ENCODE measurements at places on chromosomes 3 and 15. TPM values are rescaled to one million over a fixed set of nuclear protein-coding genes. Genes with fewer than 3 reads are reported as not detected.

DNA sequence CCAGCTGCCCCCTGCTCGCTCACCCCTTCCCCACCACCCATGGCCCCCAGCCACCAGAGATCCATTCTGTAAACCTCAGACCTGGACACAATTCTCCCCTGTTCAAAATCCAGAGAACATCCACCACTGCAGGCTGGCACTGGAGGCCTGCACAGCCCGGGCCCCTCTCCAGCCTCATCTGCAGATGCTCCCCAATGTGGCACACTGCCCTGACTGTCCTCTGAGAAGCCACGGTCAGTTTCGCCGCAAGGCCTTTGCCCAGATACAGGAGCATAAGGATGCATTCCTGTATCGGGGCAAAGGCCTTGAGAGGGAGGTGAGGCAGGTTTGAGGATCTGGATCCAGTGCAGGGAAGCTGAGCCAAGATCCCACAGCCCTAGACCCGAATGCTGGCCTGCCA, 175.4 kb upstream of the LINGO1 start:
- DNase-seq, result no peak

GRCh38 chr3:71201939-71202338, 381.6 kb downstream of the FOXP1 start:
- no peak for DNase-seq

GRCh38 chr15:77731945-77732344, 99.2 kb upstream of the LINGO1 start:
- DNase-seq, result no peak

- DNase-seq, result no peak
These were observed 460.4 kb downstream of the RBMS3 start for GRCh38 chr3:29741231-29741630.

DNA sequence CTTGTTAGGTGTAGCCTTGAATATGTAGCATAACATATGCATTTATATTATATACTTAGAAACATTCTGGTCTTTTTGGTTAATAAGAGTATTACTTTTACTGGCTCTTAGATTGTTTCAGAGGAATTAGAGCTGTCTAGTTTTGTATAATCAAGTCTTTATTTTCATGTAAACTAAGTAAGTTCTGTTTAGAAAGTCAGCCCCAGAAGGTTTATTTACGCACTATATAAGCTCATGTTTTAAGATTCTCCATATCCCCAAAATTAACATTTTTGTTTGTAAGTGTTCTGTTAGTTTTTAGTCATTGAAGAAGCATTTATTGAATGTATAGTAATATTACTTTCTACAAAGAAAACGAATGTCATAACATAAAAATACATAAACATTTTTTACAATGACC, 158.1 kb downstream of the HCN4 start:
- DNase-seq, result no peak

- DNase-seq, result no peak
These were observed 145.9 kb downstream of the APBA2 start for GRCh38 chr15:29031502-29032228.

DNA sequence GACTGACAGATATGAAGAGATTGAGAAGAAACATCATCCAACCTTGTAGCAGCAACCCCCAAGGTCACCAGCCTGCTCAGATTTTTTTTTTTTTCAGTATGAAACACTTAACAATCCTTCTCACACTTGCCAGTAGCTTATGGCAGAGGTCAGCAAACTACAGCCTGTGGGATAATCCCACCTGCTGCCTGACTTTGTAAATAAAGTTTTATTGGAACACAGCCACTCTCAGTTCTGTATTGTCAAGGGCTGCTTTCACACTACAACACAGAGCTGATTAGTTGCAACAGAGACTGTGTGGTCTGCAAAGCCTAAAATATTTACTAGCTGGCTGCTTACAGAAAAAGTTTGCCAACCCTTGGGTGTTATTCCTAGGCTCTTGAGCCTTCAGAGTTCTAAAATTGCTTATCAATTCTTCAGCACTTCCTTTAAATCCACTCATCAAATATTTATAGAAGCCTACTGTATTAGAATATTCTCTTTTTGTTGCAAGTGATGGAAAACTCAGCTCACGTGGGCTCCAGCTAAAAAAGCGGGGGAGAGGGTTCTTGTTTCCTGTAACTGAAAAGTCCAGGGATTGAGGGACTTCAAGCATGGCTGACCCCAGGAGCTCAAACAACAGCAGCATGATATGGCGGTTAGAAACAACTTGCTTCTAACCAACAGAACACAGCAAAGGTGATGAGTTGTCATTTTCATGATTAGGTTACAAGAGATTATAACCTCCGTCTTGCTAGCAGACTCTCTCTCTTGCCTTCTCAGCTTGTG, 246.1 kb downstream of the SHQ1 start:
- DNase-seq, result no peak

DNA sequence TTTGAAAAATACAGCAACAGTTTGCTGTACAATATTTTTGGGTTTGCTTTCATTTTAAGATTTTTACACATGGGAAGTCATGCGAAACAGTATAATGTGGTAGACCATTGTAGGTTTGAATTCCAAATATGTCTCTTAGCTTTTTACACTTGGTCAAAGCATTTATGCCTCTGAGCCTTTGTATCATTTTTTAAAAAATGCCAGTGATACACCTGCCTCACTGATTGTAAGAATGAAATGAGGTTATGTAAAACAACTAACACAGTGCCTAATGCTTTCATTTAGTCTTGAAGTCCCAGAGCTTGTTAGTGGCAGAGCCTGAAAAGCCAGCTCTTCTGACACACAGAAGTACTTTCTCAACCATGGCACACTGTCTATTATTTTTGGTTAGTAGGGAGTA, 202.0 kb downstream of the UBE2E2 start:
- DNase-seq, result no peak

- DNase-seq, result no peak
These were observed 240.3 kb upstream of the PEX5L start for GRCh38 chr3:180277041-180277440.

GRCh38 chr3:172145031-172145686, 105.8 kb downstream of the FNDC3B start:
- DNase-seq, result no peak

DNA sequence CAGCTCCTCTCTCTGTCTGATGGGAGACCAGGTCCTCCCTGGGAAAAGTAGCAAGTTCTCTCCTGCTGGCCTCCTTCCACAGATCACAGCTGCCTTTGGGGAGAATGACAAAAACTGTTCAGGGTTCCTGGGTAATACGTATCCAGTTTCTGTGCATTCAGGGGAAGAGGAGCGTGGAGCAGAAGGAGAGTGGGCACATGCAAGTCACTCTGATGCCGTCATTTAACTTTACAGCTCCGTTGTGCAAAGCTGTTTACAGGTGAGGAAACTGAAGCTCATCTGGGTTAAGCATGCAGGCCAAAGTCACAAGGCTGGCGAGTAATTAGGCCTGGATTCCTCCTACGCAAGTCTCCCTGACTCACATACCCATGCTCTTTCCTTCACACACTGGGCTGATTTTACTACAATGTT, 7.5 kb upstream of the TM4SF1 start:
- no peak for DNase-seq

- DNase-seq, result no peak
These were observed 708 bp upstream of the GCHFR start for GRCh38 chr15:40762919-40763800.

DNA sequence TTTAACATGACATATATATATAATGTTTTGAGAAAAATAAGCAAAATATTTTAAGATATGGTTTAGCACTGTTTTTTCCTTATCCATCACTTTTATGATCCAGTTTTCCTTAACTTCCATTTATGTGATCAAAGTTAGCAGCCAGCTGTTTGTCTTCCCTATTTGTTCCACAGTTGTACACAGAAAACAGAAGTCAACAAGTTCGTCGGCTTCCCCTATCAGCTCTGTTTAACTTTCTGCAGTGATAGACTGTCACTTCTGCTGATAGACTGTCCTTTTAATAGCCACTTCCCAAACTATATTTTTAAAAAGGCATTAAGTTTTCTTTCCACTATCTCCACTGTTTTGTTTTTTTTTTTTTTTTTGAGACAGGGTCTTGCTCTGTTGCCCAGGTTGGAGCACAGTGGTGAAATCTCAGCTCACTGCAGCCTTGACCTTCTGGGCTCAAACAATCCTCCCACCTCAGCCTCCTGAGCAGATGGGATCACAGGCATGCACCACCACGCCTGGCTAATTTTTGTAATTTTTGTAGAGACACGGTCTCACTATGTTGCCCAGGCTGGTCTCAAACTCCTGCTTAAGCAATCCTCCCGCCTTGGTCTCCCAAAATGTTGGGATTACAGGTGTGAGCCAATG, 7.2 kb downstream of the FSD2 start:
- no peak for DNase-seq

- DNase-seq, result no peak
These were observed 3.0 kb downstream of the SS18L2 start for GRCh38 chr3:42593635-42594034.

GRCh38 chr3:72255791-72256559, 471.0 kb upstream of the PROK2 start:
- DNase-seq, result peak; percentile 72

DNA sequence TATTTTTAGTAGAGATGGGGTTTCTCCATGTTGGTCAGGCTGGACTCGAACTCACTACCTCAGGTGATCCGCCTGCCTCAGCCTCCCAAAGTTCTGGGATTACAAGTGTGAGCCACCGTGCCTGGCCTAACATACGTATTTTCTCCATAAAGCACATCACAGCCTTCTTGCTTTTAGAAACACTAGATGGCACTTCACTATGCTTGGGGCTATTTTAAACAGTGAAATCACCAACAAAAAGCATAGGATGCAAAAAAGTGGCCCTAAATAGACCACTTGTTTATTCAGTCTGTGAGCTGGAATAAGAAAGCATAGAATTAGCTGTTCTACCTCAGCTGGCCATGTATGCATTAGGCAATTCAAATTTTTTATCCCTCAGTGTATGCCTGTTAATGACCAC, 46.0 kb downstream of the PRICKLE2 start:
- no peak for DNase-seq

DNA sequence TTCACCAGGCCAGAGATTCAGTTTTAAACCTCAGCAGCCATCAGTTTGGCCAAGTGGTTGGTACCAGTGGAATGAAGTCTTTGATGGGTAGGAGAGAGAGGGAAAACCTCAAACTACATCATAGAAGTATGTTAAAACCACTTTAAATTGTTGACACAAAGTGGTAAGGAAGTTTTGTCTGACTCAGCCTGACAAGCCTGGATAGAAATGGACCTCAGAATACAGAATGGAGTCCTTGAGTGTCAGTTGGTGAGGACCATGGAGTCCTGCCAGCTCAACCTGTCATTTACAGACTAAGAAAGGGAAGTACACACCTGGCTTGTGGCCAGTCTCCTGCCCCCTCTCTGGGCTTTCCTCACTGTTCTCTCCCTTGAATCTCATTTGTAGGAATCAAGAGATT, 12.1 kb downstream of the EAF1 start:
- DNase-seq, result no peak

DNA sequence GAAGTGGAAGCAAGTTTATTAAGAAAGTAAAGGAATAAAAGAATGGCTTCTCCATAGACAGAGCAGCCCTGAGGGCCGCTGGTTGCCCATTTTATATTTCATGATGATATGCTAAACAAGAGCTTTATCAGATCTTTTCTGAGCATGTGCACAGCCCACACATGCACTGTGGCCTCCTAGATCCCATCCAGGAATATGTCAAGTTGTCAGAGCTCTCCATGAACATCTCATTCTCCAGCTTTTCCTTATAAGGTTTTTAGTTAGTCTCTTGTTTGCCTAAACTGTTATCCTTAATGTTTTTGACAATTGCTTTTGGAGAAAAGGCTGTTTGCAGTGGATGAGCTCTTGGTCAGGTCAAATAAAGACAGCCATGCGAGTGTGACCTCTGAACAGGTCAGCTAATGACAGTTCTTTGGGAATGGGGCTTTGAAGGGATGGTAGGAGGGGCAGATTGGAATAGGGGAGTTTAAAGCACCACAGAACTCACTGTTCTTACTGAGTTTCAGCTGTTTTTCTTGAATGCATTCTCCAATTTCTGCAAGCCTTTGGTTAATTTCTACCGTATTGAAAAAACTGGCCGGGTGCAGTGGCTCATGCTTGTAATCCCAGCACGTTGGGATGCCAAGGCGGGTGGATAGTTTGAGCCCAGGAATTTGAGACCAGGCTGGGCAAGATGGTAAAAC, 69.4 kb upstream of the CRTC3 start:
- no peak for DNase-seq

DNA sequence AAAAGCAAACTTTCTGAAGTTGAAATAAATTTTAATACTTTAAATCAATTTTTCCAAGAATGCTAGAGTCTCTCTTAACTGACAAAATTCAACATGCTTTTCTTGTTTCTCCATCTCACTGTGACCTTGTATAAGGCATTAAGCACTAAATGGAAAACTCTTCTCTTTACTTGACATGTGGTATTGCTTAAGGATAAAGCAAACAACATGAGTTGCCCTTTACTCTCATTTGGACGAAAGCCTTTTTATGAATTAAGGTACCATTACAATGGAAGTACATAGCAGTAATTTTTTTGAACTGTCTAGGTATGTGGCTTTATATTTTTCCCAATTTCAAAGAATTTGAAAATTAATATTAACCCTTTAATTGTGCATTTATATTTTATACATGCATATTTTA, 1.4 kb downstream of the STRIT1 start:
- no peak for DNase-seq

GRCh38 chr15:74817370-74817737, 4.7 kb downstream of the LMAN1L start:
- DNase-seq, result no peak

- no peak for DNase-seq
These were observed 105.6 kb upstream of the BFSP2 start for GRCh38 chr3:133294253-133294652.

DNA sequence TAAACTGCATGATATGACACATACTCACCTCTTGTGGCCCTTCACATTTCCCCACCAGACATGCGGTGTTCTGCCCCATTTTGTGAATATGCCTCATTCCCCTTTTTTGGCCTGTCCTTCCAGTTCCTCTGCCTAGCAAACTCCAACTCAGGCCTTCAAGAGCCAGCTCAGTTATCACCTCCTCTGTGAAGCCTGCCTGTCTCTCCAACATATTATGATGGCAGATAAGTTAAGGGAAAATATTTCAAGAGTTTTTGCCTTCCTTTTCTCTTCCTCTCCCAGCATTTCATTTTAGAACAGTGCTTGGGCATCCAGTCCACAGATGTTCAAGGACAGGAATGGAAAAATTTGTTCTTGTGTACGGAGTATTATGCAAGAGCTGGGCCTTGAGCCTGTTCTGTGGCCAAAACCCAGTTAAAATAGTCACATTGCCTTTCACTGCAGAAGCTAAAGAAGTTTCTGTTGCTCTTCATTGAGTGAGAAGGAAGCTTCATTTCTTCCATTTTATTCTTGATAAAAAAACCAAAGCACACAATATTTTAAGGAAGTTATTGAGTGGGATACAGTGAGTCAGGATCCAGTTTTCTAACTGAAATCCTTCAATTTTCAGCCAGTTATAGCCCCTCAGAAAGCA, 192.0 kb downstream of the GHSR start:
- DNase-seq, result no peak

HGD gene
- 91.7 TPM for polyA plus RNA-seq

RYR3 gene
- 4.5 TPM for polyA plus RNA-seq

CHRM5 gene
- polyA plus RNA-seq, result 0.38 TPM

RBP2 gene
- 0.59 TPM for polyA plus RNA-seq

DPPA2 gene
- 1.0 TPM for polyA plus RNA-seq

GALNT15 gene
- 2.7 TPM for polyA plus RNA-seq

KBTBD13 gene
- polyA plus RNA-seq, result not detected

GATM gene
- 252 TPM for polyA plus RNA-seq

CYP8B1 gene
- 1.2 TPM for polyA plus RNA-seq

All from left renal cortex interstitium (tissue), 4 donors.